Liver (tissue), 10 donors: ENCODE measurements at places on chromosomes 3 and 15.
A peak's percentile ranks its signal among the peaks of the same experiment; 100 is the strongest.

- no peak for DNase-seq
Measured at GRCh38 chr3:7615043-7615442, 754.1 kb downstream of the GRM7 start.

DNA sequence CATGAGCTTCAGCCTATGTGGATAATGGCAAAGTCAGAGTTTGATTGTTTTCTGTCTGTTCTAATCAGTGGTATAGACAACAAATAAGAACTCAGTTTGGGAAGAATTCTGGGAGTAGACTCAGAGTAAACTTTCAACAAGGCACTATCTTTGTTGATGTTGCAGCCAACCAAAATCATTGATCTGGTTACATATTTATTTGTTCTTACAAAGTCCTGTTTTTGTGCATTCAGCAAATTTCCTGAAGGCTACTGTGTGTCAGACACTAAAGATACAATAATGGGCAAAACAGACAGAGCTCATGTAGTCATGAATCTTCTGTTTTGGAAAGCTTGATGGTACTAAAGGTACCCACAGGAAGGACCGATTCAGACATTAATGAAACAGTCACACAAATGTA, 55.0 kb downstream of the GRM7 start:
- DNase-seq: no peak

DNA sequence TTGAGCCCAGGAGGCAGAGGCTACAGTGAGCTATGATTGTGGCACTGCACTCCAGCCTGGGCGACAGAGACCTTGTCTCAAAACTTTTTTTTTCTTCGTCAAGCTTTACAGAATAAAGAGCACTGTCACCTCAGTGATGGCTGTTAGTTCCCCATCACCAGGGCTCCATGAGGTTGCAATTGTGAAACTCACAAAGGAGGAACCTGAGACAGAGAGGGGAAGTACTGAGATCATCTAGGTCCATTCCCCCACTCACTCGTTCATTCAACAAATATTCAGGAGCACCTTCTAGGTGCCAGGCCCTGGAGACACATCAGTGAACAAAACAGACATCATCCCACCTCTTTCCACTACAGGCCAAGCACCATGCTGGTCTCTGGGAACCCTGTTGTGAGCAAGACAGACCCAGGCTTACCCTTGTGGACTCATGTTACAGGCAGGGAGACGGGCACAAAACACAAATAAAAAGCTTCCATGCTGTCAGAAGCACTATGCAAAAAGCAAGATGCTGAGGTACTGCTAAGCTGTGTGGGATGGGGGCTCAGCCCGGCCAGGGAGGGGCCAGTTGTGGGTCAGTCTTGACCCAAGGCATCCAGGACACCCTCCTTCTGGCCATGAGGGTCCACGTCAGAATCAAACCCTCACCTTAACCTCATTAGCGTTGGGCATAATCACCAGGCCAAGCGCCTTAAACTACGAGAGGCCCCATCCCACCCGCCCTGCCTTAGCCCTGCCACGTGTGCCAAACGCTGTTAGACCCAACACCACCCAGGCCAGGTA, 2.1 kb upstream of the RHO start:
- DNase-seq: no peak

DNA sequence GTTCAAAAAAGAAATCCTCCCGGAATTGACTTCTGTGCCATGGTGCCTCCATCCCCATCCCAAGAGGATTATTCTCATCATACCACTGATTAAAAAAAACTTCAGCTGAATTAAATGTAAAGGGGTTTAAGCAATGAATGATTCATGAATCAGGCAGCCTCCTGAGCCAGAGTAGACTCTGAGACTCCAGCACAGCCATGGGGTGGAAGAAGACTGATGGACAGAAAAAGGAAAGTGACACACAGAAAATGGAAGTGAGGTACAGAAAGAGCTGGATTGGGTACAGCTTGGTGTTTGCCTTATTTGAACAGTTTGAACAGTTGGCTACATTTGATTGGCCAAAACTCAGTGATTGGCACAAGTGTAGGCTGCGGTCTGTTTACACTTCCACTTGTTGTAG, 224.8 kb upstream of the ATP10A start:
- no peak for DNase-seq

- DNase-seq: no peak
Measured at GRCh38 chr15:25787855-25788520, 75.1 kb downstream of the ATP10A start.

DNA sequence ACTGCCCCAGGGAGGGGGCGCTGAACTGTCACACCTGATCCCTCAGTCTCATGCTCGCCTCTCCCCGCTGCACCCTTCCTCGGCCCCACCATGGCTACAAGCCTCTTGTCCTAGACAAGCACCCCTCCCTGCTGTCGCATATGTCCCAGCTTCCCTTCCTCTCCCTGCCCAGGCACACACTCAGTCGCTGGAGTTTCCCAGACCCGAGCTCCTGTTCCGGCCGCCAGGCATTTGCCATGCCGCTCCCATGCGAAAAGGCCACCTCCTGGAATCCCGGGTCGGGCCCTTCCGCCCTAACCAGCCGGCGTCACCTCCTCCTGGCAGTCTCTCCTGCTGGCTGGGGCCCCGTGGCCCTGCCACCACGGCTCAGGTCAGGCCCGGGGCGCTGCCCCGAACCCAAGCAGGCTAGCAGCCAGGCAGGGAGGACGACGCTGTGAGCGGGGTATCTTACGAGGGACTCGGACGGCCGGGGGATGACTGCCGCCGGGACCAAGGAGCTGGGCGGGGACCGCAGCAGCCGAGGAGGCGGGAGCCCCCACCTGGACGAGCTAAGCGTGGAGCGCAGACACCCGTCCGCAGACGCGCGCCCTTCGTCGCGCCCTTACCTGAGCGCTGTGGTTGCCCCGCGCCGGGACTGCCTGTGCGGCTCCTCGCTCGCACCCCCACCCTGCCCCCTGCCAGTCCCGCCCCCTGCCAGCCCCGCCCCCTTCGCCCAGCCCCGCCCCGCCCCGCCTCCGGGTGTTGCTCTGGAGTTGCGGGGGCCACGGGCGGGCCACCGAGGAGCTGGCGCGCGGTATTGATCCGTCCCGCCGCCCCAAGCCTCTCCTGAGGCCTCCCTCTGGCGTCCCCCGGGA, at the start of gene ALS2CL:
Gene ALS2CL, minus strand, starts transcription at position 642 of the 854 bp plus-strand sequence. CDS start 4,239 bp downstream, outside the sequence.
- peak; percentile 61 for DNase-seq

DNA sequence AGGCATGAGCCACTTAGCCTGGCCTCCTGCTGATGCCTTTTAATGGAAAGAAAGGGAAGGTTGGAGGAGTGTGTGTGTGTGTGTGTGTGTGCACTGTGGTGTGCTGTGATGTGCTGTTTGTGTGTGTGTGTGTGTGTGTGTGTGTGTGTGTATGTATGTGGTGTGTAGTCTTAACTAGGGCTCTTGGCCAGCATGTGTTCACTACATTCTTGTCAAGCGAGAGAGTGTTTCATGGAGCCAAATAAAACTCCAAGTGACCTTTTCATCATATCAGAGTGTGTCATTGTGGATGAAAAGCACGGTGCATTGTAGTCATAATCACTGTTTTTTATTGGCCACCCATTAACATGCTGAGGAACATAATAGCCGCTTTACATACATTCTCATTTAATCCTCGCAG, 30.8 kb upstream of the BHLHE40 start:
- DNase-seq: no peak

DNA sequence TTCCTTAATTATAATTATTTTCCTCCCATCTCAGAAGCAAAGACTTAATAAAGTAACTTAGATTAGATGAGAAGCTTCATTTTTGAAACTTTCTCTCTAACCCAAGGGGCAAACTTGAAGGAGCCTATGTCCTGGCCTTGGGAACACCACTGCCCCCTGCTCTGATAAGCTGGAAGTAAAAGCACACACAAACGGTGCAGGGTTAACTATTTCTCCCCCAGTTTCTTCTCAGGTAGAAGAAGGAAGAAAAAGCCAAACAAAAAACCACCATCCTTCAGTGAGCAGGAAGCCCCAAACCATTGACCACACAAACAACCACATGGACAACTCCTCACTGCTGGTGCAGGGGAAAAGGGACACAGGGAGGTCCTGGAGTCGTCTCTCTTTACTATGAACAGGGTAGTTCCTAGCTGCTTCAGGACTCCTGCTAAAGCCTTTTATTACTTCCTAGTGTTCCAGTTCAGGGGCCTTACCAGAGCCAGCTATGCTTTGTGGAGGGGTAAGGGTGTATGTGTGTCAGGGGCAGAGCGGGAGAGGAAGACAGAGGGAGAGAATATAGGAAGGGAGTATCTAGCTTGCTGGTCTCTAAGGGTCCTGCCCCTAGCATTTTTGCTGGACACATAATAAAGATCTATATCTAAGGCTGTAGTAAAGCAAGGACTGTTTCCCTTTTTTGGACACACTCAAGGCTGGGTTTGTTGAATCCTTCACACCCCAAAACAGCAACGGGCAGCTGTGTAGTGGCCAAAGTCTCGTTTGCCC, 94.0 kb upstream of the UMPS start:
- DNase-seq: no peak

- DNase-seq: peak; percentile 81
Measured at GRCh38 chr3:50572158-50572557, 2.8 kb downstream of the HEMK1 start.

GRCh38 chr15:39204031-39204430, 376.8 kb upstream of the THBS1 start:
- DNase-seq: no peak

GRCh38 chr15:41860049-41860828, 21.6 kb downstream of the PLA2G4B start:
- no peak for DNase-seq

DNA sequence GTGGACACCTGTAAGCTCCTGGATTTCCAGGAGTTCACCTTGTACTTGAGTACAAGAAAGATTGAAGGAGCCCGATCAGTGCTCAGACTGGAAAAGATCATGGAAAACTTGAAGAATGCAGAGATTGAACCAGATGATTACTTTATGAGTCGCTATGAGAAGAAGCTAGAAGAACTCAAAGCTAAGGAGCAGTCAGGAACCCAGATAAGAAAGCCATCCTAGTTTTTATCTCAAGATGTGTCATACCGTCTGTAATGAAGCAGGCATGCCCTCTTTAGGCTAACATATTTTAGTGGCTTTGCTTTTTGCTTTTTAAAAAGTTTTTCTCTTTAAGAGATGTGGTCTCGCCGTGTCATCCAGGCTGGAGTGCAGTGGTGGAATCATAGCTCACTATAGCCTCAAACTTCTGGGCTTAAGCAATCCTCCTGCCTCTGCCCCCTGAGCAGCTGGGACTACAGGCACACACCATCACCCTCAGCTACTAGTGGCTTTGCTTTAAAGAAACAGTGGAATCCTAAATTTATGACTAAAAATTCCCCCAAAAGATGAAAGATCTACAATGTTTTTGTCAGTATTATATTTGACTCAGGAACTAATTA, 28.1 kb downstream of the EXOG start:
- DNase-seq: no peak

DNA sequence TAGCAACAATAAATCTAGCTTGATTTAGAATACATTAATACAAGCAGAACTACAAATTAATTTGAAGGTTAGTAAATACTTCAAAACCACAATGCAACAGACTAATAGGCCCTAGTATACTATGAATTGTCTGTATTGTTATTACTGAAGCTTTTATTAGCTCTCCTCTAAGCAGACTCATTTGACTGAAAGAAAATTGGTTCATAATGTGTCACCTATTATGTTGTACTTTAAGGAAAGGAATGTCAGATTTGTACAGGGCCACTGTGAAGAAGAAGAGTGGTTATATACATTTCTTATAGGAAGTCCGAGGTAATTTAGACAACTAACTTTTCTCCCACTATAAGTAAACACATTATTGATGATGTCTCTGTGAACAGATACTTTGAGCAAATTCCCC, 954.5 kb downstream of the ZPLD1 start:
- DNase-seq: no peak

- DNase-seq: no peak
Measured at GRCh38 chr3:82202269-82202668, 440.8 kb upstream of the GBE1 start.

DNA sequence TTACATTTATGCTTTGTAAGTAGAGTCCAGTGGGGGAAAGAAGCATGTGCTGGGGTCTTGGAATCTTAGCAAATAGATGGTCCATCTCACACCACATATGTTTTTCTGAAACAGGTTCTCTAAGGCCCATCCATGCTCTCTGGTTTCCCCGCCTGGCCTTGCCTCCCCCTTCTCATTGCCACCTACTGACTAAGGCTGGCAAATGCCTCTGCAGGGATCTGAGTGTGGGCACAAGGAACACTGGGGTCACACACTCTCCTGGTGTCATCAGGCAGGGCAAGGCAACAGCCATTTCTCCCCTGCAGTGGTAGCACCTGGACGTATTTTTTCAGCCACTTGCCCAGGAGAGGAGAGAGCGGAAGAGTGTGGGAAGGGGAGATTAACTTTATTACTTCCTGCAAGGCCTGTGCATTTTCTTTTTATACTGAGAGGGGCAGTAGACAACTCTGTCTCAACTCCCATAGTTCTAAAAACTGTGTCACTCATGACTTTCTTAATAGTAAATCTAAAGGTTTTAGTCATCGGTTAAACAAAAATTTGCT, 804.2 kb upstream of the NECTIN3 start:
- no peak for DNase-seq

- no peak for DNase-seq
Measured at GRCh38 chr3:53675022-53675697, 171.1 kb downstream of the CHDH start.

DNA sequence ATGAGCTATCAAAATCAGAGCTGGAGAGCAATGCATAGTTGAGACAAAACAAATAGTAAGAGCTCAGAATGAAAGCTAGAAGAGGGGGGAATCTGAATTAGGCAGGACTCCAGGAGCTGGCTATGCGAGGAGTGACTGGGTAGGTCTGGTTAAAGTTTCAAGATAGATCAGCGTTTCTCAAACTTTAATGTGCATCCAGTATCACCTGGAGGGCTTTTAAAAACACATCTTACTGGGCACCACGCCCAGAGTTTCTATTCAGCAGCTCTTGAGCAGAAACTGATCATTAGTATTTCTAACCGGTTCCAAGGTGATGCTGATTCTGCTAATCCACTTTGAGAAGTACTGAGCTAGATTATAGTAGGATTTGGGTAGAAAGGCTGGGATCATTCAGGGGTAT, 96.2 kb upstream of the ACP3 start:
- no peak for DNase-seq

- no peak for DNase-seq
Measured at GRCh38 chr3:4986175-4986781, 7.0 kb downstream of the BHLHE40 start.

DNA sequence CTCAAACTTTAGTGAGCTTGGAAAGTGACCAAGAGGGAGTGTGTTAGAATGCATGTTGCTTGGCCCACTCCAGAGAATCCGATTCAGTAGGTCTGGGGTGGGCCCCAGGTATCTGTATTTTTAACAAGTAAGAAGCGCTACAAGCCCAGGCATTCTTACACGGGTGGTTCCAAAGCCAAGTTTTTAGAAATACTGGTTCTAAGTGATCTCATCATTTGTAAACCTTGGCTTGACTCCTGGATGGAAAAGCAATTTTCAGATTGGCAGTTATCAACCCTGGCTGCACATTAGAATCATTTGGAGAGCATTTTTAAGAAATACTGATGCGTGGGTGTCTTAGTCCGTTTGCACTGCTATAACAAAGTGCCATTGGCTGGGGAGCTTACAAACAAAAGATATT, 27.3 kb upstream of the ST8SIA2 start:
- DNase-seq: no peak

DNA sequence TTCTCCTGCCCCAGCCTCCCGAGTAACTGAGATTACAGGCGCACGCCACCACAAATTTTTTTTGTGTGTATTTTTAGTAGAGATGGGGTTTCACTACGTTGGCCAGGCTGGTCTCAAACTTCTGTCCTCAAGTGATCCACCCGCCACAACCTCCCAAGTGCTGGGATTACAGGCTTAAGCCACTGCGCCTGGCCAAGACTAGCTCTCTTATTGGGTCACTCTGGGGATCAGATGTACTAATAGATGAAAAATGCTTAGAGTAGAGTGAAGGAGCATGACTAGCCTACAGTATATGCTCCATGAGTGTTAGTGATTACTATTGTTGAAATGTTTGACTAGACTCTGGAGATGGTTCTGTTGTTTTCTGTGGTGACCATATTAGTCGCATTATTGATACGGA, 21.8 kb downstream of the RARB start:
- DNase-seq: no peak
